Stimulated activated CD4-positive, alpha-beta T cell treated with anti-CD3 and anti-CD28 coated beads, Interleukin-1b, Interleukin-23, amount 100 ng/mL, for 1 hour (primary cell): ENCODE measurements at places on chromosomes 4 and X.

DNA sequence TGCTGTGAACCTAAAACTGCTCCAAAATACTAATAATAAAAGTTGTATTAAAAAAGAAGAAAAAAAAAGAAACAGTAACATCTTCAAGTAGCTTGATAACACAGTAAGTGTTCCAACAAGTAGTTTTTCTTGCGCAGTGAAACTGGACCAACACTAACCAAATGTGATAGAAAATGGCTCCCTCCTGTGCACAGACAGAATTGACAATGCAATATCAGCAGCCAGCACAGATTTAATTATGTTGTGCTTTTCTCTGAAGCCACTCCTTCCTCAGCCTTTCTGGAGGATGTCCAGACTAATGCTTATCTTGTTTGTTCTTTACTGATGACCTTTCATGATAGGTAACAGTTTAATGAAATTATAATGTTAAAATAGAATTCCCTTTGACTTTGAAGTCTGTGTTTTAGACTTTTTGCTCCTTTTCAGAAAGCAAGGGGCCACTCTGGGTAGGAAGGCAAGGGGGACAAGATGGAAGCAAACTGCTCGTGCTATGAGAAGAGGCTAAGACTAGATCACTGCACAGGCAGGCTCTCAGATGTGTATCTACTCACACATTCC, 147.1 kb upstream of the RPL34 start:
- DNase-seq, result no peak

DNA sequence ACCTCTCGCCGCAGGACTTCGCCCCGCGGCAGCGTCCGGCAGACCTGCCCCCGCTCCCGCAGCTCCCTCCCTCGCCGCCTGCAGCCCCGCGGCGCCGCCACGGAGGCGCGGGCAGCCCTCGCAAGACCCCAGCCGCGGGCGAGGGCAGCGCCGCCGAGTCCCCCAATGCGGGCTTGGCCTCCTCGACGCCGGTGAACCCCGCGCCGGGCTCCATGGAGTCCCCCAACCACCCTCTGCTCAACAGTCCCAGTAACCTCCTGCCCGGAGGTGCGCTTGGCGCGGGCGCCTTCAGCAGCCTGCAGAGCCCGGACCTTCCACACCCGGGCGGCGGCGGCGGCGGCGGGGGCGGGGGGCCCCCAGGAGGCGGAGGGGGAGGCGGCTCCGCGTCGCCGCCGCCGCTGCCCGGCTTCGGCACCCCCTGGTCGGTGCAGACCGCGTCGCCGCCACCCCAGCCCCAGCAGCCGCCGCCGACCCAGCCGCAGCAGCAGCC, 1.2 kb downstream of the CPEB2 start:
- DNase-seq, result peak; percentile 41

DNA sequence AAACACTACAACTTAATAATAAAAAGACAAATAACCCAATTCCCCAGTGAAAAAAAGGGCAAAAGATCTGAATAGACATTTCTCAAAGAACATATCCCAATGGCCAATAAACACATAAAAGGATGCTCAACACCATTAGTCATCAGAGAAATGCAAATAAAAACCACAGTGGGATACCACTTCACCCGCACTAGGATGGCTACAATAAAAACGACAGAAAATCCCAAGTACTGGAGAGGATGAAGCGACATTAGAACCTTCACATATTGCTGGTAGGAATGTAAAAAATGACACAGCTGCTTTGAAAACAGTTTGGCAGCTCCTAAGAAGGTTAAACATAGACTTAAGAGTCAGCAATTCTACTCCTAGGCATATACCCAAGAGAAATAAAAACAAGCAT, 140.6 kb upstream of the ARX start:
- DNase-seq, result no peak

- no peak for DNase-seq
Measured at GRCh38 chr4:139454111-139455045, at the start of gene RAB33B. TSS of gene RAB33B (plus strand) at chr4:139454121. CDS start at chr4:139454196, 75 bp downstream.

GRCh38 chrX:48667509-48667908, 16.1 kb upstream of the WAS start:
- no peak for DNase-seq

- no peak for DNase-seq
Measured at GRCh38 chr4:3043282-3044020, 30.9 kb downstream of the HTT-AS start.

DNA sequence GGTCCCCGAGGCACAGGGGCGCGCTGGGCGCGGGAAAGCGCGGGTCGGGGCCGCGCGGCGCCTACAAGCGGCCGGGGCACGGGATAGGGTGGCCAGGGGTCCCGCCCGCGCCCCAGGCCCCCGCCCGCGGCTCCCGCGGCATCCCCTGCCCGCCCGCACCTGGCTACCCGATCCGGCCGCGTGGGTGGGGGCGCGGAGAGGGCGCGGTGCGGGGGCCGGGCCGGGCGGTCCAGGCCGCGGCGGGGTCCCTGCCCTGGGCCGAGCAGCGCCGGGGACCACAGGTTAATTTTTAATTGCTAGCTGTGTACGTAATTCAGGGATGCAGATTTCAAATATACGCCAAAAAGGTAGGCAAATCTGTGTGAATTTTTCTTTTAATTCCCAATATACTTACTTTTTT, 44.3 kb upstream of the FAM47C start:
- DNase-seq, result no peak
